Stimulated activated CD8-positive, alpha-beta memory T cell treated with anti-CD3 and anti-CD28 coated beads, Interleukin-12 subunit alpha, Interleukin-12 subunit beta, amount 100 ng/mL, for 4 hours (primary cell): ENCODE measurements at places on chromosomes 2 and 18.

GRCh38 chr2:232402518-232402917, 4.1 kb upstream of the ALPG start:
- no peak for DNase-seq

GRCh38 chr2:28710545-28710944, 41.1 kb upstream of the PPP1CB start:
- no peak for DNase-seq

DNA sequence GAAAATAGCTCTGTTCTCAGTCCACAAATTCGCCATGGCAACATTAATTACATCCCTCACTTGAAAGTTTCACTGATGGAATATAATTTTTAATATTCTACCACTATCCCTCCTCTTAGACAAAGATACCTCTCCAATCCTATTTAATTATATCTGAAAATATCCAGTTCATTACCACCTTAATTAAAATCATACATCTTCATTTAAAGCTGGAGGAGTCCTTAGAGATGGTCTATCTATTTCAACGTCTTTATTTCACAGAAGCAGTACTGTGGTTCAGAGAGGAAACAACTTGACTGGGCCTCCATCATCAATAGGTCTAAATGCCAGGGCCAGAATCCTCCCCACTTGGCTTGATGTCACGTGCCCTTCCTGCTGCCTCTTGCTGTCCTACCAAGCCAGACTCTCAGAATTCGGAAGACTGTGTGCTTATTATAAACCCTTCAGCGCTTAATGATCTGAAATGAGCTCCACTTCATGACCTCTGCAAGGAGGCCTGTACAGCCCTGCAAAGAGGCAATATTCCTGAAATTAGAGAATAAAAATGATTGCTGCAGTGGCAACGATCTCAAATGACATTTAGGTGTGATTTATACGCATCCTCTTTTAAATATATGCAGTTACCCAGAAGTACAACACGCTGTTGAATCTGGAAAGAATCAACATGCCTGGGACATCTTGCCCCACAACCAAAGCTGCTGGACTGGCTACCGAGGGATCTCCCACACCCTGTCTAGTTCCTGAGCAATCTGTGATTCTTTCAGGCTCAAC, 146.3 kb downstream of the TMEM163 start:
- no peak for DNase-seq

DNA sequence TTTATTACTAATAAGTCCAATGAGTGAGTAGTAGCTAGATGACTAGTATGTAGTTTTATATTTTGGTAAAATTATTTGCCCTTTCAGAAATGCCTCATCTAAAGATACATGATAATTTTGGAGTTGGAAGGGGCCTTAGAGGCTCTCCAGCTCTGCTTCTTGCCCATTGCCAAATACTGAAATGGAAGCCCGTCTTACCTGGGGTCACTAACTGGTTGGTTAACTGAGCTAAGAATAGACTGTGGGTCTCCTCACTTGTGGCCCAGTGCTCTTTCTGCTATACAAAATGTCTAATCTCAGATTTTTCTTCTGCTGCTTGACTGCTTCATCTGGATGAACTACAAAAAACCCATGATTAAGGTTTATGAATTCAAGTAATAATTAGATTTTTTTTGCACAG, 67.1 kb downstream of the CLIP4 start:
- no peak for DNase-seq

DNA sequence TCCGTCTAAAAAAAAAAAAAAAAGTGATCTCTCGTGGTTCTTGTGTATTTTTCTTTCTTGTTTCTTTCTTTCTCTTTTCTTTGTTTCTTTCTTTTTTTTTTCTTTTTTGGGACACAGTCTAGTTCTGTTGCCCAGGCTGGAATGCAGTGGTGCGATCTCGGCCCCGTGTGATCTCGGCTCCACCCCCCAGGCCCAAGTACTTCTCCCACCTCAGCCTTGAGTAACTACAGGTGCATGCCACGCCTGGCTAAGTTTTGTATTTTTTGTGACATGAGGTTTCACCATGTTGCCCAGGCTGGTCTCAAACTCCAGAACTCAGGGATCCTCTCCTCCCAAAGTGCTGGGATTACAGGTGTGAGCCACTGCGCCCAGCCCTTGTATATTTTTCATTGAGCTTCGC, 91.4 kb downstream of the TMEM237 start:
- no peak for DNase-seq

GRCh38 chr2:173354073-173354581, 545 bp upstream of the CDCA7 start:
- DNase-seq, result no peak

DNA sequence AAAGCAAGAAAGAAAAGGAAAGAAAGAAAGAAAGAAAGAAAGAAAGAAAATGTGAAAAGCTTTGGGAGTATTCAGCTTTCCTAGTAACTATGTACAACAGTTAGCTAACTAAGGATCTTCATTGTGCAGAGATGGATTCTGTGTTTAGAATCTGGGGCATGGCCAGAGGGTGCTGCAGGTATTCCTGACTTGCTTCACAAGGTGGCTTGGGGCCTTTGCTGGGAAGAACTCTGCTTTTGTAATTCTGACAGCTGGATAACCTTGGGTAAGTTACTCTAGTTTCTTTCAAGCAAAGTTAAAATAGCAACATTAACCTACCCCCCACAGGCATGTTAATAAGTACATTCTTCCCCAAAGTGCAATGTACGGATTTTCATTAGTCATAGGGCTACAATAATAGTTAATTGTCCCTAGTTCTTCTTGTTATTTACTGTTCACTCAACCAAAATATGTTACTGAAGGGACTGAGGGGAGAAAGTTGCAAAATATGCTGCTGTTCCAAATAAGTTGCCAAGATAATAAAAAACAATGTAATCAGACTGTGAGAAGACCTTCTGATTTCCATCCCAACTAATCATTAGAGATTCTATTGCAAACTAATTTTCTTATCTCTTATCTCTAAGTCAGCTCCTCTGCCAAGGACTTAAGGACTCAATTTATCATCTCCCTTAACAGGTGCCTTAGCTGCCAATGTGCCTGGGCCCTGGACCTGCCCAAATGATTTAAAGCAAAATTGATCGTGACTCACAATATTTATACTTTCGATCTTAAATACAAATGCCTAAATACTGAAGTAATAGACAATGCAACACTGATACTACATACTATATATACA, 50.3 kb downstream of the SERPINB8 start:
- DNase-seq, result no peak

DNA sequence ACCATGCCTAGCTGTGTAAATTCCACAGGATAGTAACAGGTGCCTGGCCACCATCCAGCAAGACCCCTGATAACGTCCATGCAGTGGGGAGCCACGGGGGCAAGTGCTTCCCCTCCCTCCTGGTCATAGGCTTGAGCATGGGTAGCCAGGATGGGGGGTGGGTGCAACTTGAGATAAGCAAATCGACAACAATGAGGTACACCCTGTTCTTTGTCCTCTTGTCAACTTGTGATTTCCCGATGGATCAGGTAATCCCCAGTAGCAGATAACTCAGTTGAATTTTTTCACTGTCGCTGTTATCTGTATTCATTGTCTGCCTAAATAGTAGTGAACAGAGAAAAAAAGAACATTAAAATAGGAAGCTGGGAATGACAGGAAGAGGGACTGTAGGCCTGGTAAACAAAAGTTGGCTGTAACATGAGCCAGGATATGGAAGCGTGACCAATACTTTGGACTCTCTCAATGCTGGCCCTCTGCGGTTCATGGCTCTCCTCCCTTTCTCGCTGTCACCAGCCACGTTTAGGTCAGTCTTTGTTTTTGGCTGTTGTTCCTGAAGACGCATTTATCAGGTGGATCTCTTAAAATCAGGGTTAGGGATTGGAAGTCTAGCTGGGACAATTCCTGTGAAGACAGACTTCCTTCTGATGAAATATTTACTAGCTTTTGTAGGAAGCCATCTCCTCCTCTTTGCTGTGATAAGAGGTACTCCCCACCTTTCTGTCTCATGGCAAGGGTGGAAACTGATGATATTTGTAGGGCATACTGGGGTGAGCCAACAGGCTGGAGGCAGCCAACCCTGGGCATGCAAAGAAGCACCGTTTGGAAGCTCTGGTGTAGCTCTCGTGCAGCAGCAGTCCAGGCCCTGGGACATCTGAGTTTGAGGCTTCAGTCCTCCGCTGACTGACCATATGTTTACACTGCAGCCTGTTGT, 42.4 kb downstream of the TCF7L1 start:
- DNase-seq, result no peak

DNA sequence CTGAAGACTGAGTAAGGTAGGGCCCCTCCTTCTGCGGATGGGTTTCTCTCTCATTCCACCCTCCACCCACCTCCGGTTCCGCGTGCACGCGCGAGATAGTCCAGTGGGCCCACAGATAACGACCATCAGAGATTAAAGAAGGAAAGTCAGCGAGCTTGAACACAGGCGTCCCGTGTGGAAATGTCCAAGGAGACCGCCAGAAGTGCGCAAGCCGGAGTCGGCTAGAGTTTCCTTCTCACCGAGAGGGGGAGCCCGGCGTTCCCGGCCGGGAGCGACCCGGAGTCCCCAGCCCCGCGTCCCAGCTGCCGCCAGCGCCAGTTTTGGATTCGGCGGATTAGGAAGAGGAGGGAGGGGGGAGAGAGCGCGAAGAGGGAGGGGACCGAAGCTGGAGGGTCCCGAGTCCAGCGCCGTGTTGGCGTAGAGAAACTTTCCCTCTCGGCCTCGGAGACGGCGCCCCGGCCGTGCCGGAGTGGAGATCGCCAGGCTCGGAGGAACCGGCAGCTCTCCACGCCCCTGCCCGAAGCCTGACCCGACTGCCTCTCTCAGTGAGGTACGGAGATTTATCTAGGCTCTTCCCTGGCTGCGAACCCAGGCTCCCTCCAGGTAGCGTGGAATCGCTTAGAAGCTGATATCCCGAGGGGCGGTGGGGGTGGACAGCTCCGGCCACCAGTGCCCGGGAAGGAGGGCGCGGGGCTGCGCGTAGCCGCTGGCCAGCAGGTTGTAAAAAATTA, at the start of gene GULP1:
TSS of gene GULP1 (plus strand) at position 258 of the 731 bp plus-strand sequence. CDS start 185,829 bp downstream, outside the sequence.
- no peak for DNase-seq

DNA sequence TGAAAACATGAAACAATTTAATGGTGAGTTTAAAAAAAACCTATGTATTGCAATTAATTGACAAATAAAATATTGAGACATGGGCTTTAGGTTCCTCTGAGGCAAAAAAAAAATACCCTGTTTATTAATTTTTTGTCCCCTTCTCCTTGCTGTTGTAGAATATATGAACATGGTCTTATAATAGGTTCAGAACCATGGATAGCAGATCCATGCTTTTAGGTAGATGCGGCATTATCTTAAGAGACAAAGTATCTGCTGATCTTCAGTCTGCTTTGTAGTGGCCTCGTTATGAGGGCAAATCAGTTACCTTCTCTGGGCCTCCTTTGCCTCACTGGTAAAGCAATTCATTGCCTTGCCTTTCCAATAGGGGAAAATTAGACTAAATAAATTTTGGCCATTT, 850.7 kb downstream of the NRXN1 start:
- DNase-seq, result no peak

GRCh38 chr2:178870703-178871102, 63.5 kb upstream of the TTN start:
- no peak for DNase-seq

DNA sequence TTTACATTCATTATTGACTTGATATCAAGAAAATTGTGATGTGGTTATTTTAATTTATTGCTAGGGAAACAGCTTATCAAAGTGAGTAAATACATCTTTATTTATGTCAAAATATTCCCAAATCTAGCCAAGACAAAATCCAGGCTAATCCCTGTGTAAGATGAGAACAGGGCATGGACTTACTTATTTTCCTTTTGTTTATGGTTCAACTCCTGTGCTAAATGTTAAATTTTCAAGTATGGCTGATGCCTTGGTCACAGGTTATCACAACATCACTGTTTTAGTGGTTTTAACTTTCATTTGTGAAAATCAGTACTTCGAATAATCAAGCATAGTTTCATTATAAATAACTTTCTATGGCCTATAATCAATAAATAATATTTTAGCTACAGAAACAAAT, 657.0 kb upstream of the SYT4 start:
- DNase-seq, result no peak

GRCh38 chr2:216339456-216340279, 32.6 kb downstream of the MARCHF4 start:
- no peak for DNase-seq

DNA sequence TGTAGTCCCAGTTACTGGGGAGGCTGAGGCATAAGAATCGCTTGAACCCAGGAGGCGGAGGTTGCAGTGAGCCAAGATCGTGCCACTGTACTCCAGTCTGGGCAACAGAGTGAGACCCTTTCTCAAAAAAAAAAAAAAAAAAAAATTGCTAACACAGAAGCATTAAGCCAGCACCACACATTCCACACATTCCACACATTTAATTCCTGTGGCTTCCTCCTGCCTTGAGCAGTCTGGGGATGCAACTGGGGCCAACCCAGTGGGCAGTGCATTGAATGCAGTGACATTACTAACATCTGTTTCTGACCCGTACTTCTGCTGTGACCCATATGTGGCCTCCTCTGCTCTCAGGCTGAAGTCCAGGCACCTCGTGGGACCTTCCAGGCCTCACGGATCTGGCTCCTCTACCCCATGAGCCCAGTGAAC, 107.0 kb downstream of the BCL2L11 start:
- no peak for DNase-seq

GRCh38 chr2:109619032-109619615, 5.0 kb downstream of the SOWAHC start:
- DNase-seq, result no peak

DNA sequence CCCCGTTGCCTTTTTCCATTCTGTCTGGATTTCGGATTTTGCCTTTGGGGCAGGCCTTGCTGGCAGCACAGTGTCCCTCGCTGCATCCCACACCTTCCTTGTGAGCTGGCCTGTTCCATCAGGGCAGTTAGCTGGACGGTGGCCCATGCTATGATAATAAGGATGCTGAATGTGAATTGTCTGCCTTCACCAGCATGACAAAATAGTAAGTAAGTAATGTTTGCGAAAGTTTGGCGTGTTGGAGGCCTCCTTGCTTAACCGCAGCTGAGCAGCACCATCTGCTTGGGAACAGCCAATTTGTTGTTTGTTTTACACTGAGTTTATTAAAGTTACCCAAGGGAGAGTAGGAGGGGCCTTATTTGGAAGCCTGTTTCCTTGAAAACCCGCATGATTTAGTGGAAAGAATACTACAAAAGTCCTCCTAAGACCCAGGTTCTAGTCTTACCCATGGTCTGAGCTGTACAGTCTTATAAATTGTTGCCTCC, 469.7 kb upstream of the FANCL start:
- no peak for DNase-seq

- no peak for DNase-seq
Observed at GRCh38 chr2:84654414-84654813, 138.1 kb downstream of the DNAH6 start.

- no peak for DNase-seq
Observed at GRCh38 chr2:175233135-175233719, 51.7 kb upstream of the ATP5MC3 start.
